ENCODE measurements at places on chromosomes 4 and X.

DNA sequence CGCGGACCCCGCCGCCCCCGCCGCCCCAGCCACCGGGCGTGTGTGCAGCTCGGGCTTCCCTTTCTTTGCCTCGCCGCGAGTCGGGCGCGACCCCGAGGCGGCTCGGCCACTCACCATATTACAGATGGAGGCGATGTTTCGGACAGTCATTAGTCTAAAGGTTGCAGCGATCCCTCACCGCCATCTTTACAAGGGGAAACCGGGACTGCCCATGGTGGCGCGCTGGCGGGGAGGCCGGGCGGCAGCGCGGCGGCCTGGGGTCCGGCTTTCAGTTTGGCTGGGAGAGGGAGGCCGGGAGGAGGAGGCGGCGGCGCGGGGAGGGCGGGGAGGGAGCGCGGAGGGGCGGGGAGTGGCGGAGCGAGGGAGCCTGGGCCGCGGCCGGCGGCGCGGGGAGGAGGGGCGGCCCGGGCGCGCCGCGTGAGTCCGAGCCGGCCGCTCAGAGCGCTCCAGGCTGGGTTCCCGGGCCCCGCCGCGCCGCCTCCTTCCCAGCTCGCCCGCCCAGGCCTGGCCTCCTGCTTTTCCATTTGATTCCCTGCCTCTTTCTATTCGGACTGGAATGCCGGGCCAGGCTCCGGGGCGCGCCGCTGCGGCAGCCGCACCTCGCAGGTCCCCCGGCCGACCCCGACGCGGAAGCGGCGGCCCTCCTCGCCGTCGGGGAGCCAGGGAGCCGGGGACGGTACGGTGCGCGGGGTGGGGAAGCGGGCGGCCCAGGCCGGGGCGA lies at the start of gene USP46:
TSS of gene USP46 (minus strand) at position 301 of the 721 bp plus-strand sequence. CDS start at position 150, 151 bp downstream.
- peak; percentile 31 for DNase-seq

DNA sequence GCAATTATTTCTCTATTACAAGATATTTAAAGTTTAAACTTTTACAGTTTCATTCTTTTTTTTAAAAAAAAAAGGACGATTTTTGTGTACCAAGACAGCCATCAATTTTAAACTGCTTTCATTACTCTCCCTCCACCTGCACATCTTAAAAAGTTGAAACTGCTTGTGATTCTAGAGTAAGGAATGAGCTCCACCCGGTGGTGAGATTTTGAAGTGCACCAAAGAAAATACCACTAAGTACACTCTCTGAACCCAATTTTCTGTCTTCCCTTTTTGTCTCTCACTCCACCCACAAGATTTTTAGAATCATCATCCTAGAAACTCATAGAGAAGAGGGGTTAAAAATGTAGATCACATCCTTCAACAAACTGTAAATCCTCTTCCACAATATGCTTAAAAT lies 91.3 kb upstream of the WDR44 start:
- DNase-seq = no peak

- DNase-seq = no peak
These were observed 96.2 kb downstream of the TSPAN7 start for GRCh38 chrX:38657562-38657961.

DNA sequence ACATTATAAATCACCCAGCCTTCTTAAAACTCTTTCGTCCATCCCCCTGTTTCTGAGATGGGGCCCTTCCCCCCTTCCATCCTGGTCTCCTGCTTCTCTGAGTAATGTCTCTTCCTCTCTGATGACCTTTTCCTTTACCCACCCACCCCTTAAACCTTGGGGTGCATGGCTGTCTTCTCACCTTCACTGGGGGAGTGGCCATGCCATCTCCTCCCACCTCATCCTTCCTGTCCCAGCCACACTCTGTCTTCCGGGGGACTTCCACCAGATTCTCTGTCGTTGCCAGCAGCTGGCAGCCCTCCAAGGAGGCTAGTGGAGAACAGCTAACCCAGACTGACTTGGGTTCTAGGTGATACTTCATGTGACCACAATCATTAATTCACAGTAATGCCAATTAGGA lies 83.2 kb upstream of the SCML1 start:
- DNase-seq = peak; percentile 5

- DNase-seq = peak; percentile 28
These were observed 48.0 kb downstream of the MAGEA9 start for GRCh38 chrX:149829751-149830191.

DNA sequence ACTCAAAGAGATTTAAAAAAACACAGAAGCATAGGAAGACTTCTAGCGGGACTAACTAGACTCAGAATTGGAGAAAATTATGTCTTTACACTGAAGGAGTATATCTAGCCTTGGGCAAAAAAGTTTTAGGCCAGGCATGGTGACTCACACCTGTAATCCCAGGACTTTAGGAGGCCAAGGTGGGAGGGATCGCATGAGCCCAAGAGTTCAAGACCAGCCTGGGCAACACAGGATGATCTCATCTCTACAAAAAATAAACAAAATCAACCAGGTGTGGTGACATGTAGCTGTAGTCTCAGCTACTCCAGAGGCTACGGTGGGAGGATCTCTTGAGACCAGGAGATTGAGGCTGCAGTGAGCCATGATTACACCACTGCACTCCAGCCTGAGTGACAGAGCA lies 99.5 kb downstream of the NEUROG2 start:
- no peak for DNase-seq
